ENCODE measurements at places on chromosomes 12 and 14.

DNA sequence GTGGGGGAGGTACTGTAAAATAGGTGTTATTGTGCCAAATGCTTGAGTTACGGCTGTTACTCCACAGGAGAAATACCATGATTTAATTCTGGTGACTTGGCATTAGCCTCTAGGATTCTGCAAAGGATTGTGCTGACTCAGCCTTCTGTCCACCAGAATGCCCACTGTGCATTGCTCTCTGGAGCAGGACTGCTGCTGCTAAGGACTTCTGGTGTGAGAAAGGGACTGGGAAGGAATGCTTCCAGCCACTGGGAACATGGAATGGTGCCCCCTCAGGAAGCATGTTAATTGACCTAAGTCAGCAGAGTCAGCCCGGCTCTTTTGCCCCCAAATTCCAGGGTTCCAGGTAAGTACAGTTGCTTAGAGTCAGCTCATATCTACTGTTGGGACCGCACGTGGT, 32.9 kb downstream of the ZFHX2 start:
- no peak for DNase-seq

- DNase-seq = no peak
These were observed 294.5 kb downstream of the KSR2 start for GRCh38 chr12:117674313-117674712.

DNA sequence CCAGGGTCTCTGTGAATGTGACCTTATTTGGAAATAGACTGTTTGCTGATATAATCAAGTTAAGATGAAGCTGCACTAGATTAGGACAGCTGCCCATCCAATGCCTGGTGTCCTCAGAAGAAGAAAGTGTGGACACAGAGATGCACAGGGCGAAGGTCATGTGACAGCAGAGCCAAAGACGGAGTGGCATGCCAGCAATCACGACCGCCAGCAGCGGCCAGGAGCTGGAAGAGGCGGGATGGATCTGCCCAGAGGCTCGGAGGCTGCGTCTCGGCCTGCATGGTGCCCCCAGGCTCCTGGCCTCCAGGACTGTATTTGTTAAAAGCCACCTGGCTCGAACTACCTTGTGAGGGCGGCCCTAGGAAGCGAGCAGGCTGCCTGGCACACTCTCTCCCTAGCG, 76.5 kb downstream of the RFLNA start:
- no peak for DNase-seq

DNA sequence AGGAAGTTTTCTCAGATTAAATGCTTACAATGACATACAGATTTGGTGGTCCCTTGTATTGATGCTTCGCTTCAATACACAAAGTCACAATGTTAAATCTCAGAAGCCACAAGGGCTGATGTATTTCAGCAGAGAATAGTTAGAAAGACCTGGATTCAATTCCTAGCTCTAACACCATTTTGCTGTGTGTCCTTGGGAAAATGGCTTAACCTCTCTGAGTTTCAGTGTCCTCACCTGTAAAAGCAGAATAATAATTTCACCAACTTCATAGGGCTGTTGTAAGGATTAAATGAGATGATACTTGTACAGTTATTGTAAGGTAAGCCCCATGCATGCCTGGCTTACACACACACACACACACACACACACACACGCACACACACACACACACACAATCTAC, 30.3 kb downstream of the P2RX7 start:
- no peak for DNase-seq

GRCh38 chr12:22882559-22882958, 257.6 kb downstream of the ETNK1 start:
- no peak for DNase-seq

GRCh38 chr12:45419317-45419814, 203.5 kb downstream of the ANO6 start:
- DNase-seq = no peak

DNA sequence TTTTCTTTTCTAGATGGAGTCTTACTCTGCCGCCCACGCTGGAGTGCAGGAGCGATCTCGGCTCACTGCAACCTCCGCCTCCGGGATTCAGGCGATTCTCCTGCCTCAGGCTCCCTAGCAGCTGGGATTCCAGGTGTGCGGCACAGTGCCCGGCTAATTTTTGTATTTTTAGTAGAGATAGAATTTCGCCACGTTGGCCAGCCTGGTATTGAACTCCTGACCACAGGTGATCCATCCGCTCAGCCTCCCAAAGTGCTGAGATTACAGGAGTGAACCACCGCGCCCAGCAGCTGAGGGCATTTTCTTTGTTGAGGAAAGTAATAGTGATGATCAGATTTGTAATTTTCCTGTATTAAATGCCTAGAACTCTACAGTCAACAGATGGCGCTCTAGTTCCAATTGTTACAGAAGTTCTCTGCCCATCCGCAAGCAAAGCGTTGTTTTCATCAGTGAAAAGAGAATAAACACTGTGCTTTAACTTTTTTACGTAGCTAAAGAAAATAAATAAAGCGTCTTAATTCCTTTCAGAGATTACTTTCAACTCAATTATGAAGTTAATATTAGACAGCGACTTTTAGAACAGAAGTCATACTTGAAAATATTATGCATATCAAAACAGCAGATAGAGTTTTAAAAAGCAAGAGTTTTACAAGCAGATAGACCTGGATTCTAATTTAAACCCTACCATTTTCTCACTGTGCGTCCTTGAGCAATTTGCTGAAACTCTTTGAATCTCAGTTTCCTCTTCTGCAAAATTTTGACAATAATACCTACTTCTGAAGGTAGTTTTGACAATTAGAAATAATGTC, 335.1 kb downstream of the DUSP6 start:
- no peak for DNase-seq

DNA sequence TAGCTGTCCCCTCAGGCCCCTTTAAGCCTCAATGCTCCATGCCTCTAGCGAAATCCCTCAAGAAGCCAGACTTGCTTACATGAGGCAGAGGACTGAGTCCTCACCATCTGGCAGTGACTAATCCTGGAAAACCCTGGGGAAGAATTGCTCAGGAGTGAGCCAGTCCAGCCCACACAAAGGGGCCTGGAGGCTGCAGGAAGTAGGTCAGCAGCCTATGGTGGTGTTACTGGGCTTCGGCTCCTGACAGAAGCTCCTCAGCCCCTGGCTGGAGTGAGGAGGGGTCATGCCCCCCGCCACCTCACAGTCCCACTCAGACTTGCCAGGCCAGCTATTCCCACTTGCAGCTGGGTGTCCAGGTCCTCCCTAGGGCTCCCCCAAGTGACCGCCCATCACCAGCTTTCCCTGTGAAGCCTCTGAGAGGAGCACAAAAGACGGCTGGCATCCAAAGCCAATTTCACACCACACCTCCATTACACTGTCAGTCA, 250.5 kb downstream of the DPF3 start:
- no peak for DNase-seq

GRCh38 chr14:91369628-91370445, 47.8 kb downstream of the CCDC88C start:
- DNase-seq = no peak

GRCh38 chr14:79791055-79791732, 420.1 kb downstream of the DIO2 start:
- DNase-seq = no peak

GRCh38 chr12:90216815-90217214, 508.2 kb upstream of the ATP2B1 start:
- DNase-seq = no peak

GRCh38 chr12:75447691-75448393, 32.7 kb upstream of the GLIPR1 start:
- no peak for DNase-seq

All from tibial nerve (tissue), 4 donors.